EL (cell line): ENCODE measurements at places on chromosomes 1 and 21.

GRCh38 chr1:118122234-118123004 is 62.6 kb downstream of the SPAG17 start:
- peak; percentile 86 for DNase-seq

- no peak for DNase-seq
Measured at GRCh38 chr1:157771661-157772425, 5.1 kb downstream of the FCRL2 start.

DNA sequence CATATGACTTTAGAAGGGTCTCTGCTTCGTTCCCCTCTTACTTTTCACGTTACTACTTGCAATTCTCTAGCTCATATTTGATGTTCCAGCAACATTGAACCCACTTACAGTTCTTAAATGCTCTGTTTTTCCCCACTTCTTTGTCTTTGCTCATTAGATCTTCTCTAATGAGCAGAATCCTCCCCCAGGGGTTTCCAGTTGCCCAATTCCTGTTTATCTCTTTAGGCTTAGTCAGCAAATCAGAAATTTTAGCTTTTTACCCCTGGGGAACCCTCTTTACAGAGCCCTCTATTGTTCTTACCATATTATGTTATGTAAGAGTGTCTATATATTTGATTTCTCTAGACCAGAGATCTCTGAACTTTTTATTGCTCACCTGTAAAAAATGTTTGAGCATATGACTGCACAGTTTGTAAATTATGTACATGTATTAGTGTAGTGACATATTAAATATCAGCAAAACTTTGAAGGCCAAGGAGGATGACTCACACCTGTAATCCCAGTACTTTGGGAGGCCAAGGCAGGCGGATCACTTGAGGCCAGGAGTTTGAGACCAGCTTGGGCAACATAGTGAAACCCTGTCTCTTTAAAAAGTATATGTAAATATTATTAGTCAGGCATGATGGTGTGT is 71.4 kb downstream of the FNBP1L start:
- peak; percentile 34 for DNase-seq

DNA sequence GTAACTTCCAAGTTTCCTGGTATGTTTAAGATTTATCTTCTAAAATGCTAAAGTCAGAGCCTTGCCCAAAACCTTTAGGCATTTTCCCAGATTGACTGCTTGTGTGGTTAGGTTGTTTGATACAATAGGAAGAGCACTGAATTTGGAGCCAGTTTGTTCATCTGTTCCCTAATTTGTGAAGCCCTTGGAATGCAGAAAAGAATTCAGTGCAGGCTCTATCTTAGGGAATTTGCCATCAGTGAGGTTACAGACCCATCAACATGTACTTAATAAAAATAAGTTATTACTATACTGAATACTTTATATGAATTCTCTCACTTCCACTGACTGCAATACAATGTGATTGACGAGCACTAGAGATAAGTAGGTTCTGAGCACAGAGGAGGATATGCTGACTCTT is 120.2 kb downstream of the PIK3R3 start:
- no peak for DNase-seq

GRCh38 chr1:229380536-229381160 is 37.8 kb upstream of the CCSAP start:
- no peak for DNase-seq

DNA sequence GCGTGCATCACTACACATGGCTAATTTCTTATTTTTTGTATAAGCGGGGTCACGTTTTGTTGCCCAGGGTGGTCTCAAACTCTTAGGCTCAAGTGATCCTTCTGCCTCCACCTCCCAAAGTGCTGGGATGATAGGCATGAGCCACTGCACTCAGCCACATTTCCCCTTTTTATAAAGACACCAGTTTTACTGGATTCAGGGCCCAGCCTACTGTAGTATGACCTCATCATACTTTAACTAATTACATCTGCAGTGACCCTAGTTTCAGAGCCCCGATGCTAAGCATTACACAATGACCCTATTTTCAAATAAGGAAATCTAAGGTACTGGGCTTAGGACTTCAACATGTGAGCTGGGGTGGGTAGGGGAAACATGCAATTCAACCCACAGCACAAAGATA is 31.8 kb upstream of the ENAH start:
- no peak for DNase-seq

- DNase-seq = no peak
Measured at GRCh38 chr1:119784191-119784781, 15.6 kb upstream of the HMGCS2 start.

DNA sequence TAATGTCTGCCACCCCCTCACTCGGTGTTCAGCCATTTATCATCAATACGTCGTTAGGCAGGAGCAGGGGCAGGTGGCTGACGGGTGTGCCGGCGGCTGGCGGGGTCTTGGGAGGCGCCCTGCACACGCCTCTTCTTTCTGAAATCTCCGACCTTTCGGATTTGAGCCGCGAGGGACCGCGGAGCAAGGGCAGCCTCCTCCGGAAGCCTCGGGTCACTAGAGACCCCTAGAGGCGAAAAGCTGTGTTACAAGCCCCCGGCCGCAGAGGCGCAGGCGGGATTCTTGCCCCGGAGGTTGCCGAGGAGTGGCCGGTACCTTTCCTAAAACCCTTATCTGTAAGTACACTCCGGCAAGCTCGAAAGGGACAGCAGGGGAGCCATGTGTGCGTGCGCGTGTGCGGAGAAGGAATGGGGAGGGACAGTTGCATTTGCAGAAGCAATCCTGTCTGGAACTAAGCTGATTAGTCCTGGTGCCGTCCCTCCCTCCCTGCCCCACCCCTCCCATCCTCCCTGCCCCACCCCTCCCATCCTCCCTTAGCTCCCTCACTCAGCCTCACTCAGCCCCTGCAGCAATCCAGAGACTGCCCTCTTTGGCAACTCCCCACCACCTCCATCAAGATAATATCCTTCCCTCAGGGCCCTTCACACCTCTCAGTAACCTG is 11.0 kb downstream of the BRINP2 start:
- DNase-seq = peak; percentile 51

- DNase-seq = no peak
Measured at GRCh38 chr1:54922040-54922761, 35.2 kb upstream of the DHCR24 start.
